ENCODE measurements at places on chromosomes 16 and 17.

GRCh38 chr16:1416521-1416941 lies 2.0 kb upstream of the UNKL start:
- no peak for DNase-seq

DNA sequence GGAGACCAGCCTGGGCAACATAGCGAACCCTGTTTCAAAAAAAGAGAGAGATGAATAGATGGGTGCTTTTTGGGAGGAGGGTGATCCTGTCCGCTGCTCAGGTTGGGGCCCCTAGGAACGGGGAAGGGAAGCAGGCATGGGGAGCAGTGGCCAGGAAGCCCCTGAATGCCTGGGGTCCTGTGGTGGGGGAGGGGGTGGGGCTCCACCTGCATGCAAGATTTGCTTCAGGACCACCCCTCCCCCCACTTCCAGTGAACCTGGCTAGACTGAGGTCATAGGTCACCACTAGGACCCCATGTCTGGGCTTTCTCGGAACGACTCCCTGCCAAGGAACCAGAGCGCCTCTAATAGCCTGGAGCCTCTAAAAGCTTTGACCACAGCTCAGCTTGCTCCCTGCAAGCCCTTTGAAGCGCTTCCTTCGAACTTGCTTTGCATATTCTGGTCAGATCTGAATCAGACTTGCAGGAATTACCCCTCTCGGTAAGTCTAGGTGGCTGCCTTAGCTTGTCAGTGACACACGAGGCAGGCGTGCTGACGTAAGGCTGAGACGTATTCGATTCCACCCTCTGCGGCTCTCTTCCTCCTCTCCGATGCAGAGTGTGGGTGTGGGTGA lies 3.7 kb downstream of the SOCS3 start:
- peak; percentile 78 for DNase-seq

- no peak for DNase-seq
These were observed 572 bp downstream of the MPG start for GRCh38 chr16:78444-79150.

DNA sequence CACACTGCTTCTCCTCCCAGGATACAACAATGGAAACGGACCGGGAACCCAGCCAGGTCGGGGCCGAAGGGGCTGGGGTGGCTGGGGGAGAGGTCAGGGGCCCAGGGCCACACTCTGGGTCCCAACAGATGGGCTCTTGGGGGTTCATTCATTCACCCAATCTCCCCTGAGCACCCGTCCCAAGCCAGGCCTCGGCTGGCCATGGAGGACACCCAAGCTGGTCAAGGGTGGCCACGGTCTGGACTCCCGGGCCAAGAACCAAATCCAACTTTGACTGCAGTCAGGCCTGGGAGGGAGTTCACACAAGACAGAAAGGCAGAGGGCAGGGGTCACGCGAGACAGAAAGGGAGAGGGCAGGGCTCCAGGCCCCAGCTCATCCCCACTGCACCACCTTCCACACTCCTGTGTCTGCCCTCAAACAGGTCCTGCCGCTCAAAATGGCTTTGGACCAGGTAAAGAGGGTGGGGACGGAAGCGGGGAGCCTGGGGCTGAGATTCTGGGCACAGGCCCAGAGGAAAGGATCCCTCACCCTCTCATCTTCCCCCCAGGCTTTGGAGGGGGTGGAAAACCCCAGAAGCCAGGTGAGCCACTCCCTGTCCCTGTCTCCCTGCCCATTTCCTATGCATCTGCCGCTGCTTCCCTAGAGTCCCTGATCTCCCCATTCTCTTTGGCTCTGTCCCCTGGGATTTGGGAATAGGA lies 12.3 kb upstream of the PKMYT1 start:
- no peak for DNase-seq

- DNase-seq = no peak
These were observed 21.0 kb downstream of the PHB1 start for GRCh38 chr17:49393491-49394255.

- no peak for DNase-seq
These were observed 31.0 kb downstream of the SOX9 start for GRCh38 chr17:72151565-72152386.

GRCh38 chr16:50980666-50981065 lies 170.4 kb downstream of the SALL1 start:
- no peak for DNase-seq

GRCh38 chr16:53216798-53217197 lies 162.0 kb downstream of the CHD9 start:
- no peak for DNase-seq

DNA sequence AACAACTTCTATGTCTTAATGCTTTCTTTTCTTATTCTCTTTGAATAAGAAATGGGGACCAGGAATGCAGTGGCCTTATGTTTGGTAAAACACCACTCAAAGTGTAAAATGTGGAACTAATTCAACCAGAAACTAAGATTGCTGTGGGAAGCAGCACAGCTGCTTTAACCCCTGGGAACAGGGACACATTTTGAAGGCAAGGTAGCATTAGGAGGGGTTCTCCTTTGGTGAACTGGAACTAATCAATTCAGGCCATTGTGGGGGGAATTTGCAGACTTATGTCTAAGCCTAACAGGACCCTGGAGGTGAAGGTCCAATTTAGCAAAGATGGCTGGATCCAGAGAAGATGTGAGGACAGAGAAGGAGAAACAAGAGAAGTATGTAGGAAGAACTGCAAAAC lies 256.1 kb downstream of the ZFHX3 start:
- DNase-seq = no peak

DNA sequence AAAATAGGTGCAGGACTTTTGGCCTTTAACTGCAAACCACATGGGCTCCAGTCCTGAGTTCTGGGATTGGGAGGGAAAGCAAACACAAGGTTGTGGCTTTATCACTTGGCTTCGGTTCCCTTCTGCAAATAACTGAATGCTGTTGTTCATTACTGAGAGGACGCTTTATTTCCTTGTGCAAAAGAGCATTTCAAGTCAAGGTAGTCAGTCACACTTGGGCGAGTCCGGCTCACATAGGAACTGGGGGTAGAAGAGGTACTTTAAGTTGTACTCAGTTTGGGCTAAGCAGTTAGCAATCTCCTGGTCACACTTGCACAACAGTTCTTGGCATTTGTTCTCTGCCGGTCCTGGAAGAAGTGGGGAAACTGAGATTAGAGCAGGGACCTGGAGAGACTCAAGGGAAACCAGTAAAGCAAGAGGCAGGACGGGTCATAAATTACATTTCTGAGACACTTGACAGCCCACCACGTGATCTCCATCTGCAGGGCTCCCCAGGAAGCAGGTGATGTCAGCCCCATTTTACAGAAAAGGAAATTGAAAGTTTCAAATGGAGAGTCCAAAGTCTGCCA lies 21.6 kb downstream of the PLA2G10 start:
- DNase-seq = no peak

GRCh38 chr17:3962217-3962964 lies 1.8 kb downstream of the ATP2A3 start:
- no peak for DNase-seq

GRCh38 chr17:72419866-72420774 lies 299.3 kb downstream of the SOX9 start:
- DNase-seq = no peak

DNA sequence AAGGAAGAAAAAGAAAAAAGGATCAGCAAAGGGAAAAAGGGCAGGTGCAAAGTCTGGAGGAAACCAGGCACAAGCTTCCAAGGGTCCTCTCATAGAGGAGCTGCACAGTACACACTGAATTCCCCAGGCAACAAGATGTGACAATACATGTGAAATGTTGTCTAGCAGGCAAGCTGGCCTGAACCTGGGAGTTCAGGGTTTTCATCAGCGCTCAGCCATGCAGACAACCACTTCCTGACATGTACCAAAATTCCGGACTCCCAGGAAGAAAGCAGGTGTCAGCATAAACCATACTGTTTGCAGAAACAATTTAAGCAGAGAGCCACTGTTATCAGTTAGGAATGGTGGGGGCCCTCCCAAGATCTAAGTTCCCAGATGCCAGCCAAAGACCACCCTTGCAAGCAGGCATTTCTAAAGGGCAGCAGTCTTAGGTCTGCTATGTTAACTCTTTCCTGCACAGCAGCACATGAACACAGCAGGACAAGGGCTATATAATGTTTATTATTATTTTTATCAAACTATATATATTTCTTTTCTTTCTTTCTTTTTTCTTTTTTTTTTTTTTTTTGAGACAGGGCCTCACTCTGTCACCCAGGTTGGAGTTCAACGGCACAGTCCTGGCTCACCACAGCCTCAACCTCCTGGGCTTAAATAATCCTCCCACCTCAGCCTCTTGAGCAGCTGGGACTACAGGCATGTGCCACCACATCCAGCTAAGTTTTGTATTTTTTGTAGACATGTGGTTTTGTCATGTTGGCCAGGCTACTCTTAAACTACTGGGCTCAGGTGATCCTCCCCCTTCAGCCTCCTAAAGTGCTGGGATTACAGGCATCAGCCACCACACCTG lies 10.1 kb downstream of the TK2 start:
- no peak for DNase-seq

DNA sequence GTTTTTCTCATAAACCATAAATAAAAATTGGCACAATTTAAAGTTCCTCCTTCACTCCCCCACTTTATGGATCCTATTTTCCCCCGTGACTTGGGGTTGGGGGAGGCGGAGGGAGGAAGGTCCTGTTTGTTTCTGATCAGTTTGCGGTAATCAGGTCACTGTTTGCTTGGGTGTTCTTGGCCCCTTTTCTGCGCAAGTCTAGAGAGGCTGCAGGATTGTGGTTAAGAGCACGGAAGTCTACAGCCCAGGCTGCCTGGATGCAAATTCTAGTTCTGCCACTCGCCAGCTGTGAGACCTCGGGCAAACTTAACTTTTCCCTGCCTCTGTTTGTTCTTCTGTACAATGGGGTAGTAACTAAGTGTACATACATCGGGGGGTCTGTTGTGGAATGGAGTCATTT lies 12.1 kb downstream of the ATP2C2 start:
- DNase-seq = no peak

DNA sequence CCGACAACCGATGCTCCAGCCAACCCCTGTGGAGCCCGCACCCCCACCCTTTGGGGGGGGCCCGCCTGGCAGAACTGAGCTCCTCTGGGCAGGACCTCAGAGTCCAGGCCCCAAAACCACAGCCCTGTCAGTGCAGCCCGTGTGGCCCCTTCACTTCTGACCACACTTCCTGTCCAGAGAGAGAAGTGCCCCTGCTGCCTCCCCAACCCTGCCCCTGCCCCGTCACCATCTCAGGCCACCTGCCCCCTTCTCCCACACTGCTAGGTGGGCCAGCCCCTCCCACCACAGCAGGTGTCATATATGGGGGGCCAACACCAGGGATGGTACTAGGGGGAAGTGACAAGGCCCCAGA lies 17.9 kb downstream of the NGFR start:
- no peak for DNase-seq

- DNase-seq = no peak
These were observed 254.8 kb upstream of the TBX2 start for GRCh38 chr17:61144617-61145564.

DNA sequence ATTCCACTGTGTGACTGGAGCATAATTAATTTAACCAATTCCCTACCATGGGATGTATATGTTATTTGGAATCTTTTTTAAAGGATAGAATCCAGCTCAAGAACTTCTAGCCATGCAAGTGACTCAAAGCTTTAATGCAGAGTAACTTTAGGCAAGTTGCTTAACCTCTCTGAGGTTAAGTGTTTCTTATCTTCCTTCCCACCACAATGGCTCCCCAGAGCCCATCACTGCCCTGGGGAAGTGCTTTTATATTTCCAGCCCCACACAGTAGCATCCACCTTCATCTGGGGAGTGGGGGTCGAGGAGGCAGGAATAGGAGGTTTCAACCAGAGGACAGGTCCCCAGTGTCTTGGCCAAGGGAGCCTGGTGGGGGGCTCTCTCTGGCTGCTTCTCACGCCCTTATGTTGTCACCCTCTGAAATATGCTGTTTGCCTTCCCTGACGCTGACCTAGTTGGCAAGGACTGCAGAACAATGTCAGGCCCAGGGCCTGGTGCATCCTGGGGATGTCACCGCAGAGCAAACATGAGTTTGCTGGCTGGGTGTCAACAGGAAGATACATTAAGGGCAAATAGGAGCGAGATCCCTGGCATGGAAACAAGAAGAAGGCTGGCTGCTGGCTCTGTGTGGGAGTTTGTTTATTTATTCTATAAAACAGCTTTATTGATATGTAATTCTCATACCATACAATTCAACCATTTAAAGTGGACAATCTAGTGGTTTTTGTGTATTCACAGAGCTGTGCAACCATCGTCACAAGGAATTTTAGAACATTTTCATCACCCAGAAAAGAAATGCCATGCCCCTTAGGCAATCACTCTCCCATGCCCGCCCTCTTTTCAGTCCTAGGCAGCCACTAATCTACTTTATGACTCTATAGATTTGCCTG lies 46.6 kb upstream of the WSB1 start:
- DNase-seq = no peak

GRCh38 chr17:74736513-74737298 lies at the start of gene RAB37:
TSS of gene RAB37 (plus strand) at chr17:74737256. CDS start at chr17:74737273, 17 bp downstream.
- DNase-seq = peak; percentile 47

GRCh38 chr17:64448665-64449512 lies at the start of gene MILR1:
TSS of gene MILR1 (plus strand) at chr17:64449115. CDS start at chr17:64449169, 54 bp downstream.
- no peak for DNase-seq

DNA sequence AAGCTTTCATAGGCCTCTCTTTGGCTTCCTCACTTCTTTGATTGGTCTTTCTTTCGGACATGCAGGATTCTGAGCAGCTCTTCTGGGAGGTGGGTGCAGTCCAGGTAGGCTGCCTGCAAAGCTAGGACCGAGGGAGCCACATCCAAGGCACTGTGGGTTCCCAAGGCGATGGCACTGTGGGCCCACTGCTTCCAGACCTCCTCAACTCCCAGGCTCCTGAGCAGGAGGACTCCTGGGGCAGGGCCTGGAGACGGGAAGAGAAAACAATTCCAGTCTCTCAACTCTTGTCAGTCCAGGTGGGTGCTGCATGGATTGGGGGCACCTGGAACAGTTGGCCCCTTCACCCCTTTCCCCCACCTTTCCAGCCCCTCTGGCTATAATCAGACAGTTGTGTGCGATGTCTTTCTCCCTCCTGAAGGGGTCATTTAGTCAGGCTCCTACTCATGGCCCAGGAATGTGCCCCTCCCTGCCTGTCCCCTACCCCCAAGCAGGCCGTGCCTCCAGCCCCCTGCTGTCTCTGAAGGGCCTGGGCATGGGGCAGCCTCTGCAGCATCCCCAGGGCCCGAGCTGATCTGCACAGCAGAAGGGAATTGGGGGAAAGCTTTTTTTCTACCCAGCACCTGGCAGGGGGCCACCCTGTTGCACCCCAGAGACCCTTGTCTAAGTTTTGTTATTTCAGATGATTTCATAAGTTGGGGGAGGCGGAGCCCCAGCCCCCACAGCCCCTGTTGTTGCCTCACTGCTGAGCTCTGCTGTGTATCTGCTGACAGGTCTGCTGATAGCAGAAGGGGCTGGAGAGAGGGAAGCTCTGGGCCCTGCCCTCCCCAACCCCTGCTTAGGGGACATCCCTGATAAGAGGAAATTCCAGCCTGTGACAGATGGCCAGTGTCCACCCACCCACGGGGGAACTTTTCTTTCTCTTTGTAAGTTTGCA lies 330.3 kb downstream of the SEC14L1 start:
- DNase-seq = no peak

Measured in stimulated activated CD4-positive, alpha-beta T cell treated with anti-CD3 and anti-CD28 coated beads, Interleukin-4, amount 100 ng/mL, for 4 hours (primary cell).